ENCODE measurements at places on chromosomes 12 and 14. TPM values are rescaled to one million over a fixed set of nuclear protein-coding genes. Genes with fewer than 3 reads are reported as not detected.

TMED8 gene
- 29.9 TPM for total RNA-seq

LTB4R2 gene
- 9.1 TPM for total RNA-seq

RILPL2 gene
- 11.2 TPM for total RNA-seq

GDF3 gene
- not detected for total RNA-seq

GRCh38 chr14:72420749-72421474, 473.0 kb downstream of the DPF3 start:
- no peaks in the 10 kb centered on the region for H3K36me3 ChIP-seq
- peak; percentile 45 for DNase-seq
- H3K27me3 ChIP-seq: peaks cover 16% of the 10 kb centered on the region

PAWR gene
- 53.1 TPM for total RNA-seq

- H3K27ac ChIP-seq: peak overlapping the region; percentile 30
- H3K4me1 ChIP-seq: peaks cover 80% of the 10 kb centered on the region
- no peak overlapping the region for H3K4me3 ChIP-seq
Observed at GRCh38 chr12:108643941-108644810, 10.5 kb upstream of the SELPLG start.

DNA sequence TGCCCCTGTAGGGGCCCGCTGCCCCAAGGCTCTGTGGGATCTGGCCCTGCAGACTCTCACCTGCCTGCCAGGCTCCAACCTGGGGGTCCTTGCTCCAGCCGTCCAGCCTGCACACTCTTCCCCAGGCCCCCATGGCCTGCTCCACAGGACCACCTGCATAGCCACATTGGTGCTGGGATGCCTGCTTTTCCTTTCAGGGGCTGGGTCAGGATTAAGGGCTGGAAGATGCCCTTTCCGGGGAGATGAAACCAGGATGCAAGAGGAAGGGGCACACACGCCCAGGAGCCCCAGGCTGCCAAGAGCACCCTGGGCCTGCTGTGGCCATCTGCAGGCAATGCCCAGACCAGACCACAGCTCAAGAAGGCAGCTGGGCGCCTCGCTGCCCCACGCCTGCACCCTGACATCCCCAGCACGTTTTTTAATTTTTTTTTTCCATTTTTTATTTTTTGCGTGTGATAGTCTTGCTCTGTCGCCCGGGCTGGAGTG, 15.0 kb downstream of the BAG5 start:
- H3K4me1 ChIP-seq: peaks cover 2% of the 10 kb centered on the region
- no peaks in the 10 kb centered on the region for H3K36me3 ChIP-seq
- no peak overlapping the region for H3K27ac ChIP-seq

- no peak overlapping the region for H3K27ac ChIP-seq
- H3K4me1 ChIP-seq: no peaks in the 10 kb centered on the region
- peaks cover 2% of the 10 kb centered on the region for H3K27me3 ChIP-seq
- DNase-seq: no peak
- H3K4me3 ChIP-seq: no peak overlapping the region
- no peaks in the 10 kb centered on the region for H3K36me3 ChIP-seq
Observed at GRCh38 chr12:90990611-90991010, 14.2 kb downstream of the EPYC start.

- H3K27ac ChIP-seq: peak overlapping the region; percentile 35
- peaks cover 33% of the 10 kb centered on the region for H3K4me1 ChIP-seq
- H3K36me3 ChIP-seq: peaks cover 18% of the 10 kb centered on the region
- H3K27me3 ChIP-seq: no peaks in the 10 kb centered on the region
- H3K4me3 ChIP-seq: peak overlapping the region; percentile 20
Observed at GRCh38 chr14:49770212-49770817, 2.4 kb downstream of the KLHDC2 start.

RGS6 gene
- not detected for total RNA-seq
